ENCODE measurements at places on chromosomes 4 and X. TPM values are rescaled to one million over a fixed set of nuclear protein-coding genes. Genes with fewer than 3 reads are reported as not detected.

DMRTC1 gene
- 0.21 TPM for polyA plus RNA-seq

IGSF1 gene
- polyA plus RNA-seq = 90.1 TPM

ACTRT1 gene
- not detected for polyA plus RNA-seq

MAGED4B gene
- 38.5 TPM for polyA plus RNA-seq

HTRA3 gene
- 61.3 TPM for polyA plus RNA-seq

PWWP3B gene
- 27.5 TPM for polyA plus RNA-seq

ARHGAP36 gene
- 223 TPM for polyA plus RNA-seq

GPR34 gene
- 7.0 TPM for polyA plus RNA-seq

F8A1 gene
- 3.6 TPM for polyA plus RNA-seq

FGFRL1 gene
- 192 TPM for polyA plus RNA-seq

BEND2 gene
- polyA plus RNA-seq = 0.03 TPM

PPEF2 gene
- polyA plus RNA-seq = not detected

TSPAN7 gene
- polyA plus RNA-seq = 132 TPM

CTAG2 gene
- not detected for polyA plus RNA-seq
